ENCODE measurements at places on chromosomes 16 and 17. TPM values are rescaled to one million over a fixed set of nuclear protein-coding genes. Genes with fewer than 3 reads are reported as not detected.

KCNH4 gene
- total RNA-seq, result not detected

PABPN1L gene
- total RNA-seq, result not detected

ABHD15 gene
- total RNA-seq, result 9.0 TPM

GRB7 gene
- 0.78 TPM for total RNA-seq

KRT36 gene
- not detected for total RNA-seq

MYH1 gene
- total RNA-seq, result not detected

TENT4B gene
- total RNA-seq, result 13.1 TPM

STX1B gene
- 1.4 TPM for total RNA-seq

VAT1L gene
- under 0.01 TPM for total RNA-seq

RNF227 gene
- total RNA-seq, result 3.0 TPM

KCNJ18 gene
- total RNA-seq, result not detected

KRTAP1-1 gene
- not detected for total RNA-seq

SLC5A10 gene
- total RNA-seq, result not detected

ADGRG3 gene
- not detected for total RNA-seq

KRT15 gene
- total RNA-seq, result 0.11 TPM

RASL10B gene
- 0.91 TPM for total RNA-seq

Measured in articular chondrocyte of knee joint (primary cell).